Heart right ventricle (tissue), 16 donors: ENCODE measurements at places on chromosomes 13 and 19. TPM values are rescaled to one million over a fixed set of nuclear protein-coding genes. Genes with fewer than 3 reads are reported as not detected.
A peak's percentile ranks its signal among the peaks of the same experiment; 100 is the strongest.

DNA sequence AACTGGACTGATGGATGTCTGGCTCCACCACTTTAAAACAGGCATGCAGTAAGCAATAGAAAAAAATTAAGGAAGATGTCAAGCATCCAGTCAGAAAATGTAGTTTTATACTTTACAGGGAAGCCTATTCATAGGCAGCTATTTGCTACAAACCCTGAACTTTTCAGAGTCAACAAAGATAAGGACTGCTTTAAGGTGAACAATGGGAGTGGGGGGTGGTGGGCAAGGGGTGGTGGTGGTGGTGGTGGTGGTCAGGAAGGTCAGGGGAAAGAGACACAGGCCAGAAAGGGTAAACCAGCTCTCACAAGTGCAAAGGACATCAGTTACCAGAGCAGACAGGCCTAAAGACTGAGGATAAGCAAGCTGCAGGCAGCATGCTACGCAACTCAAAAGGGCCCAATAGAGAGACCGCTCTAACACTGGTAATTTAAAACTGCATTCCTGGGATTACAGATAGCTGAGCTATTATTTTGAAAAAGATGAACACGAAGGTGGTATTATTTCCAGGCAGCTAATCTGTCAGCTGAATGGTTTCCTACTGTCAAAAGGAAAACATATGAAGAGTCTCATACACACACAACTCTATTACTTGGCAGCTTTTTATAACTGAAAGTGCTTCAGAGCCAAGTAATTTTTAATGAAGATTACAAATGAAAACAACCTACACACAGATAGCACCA lies 14.8 kb downstream of the BRD4 start:
- no peak for DNase-seq
- no peaks in the 10 kb centered on the region for H3K36me3 ChIP-seq
- H3K27me3 ChIP-seq: no peaks in the 10 kb centered on the region
- H3K4me1 ChIP-seq: peaks cover 97% of the 10 kb centered on the region

- no peak overlapping the region for H3K4me3 ChIP-seq
- peaks cover 14% of the 10 kb centered on the region for H3K36me3 ChIP-seq
Measured at GRCh38 chr19:1066251-1066747, 668 bp upstream of the ARHGAP45 start.

DNA sequence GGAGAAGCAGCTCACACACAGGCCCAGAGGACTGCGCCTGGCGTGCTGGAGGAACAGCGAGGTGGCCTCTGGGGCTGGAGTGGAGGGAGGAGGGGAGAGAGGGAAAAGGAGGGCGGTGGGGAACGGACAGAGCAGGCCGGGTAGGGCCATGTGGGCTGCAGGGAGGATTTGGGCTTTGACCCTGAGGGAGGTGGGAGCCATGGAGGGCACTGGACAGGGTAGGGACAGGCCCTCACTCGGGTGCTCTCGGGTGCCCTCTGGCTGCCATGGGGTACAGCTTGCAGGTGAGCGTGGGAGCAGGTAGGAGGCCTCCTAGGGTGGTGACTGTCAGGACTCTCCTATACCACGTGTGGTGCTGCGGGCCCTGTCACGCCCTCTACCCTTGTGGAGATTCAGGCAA lies 22.8 kb downstream of the PLIN4 start:
- no peak overlapping the region for H3K27ac ChIP-seq
- H3K27me3 ChIP-seq: no peaks in the 10 kb centered on the region
- no peaks in the 10 kb centered on the region for H3K4me1 ChIP-seq
- H3K36me3 ChIP-seq: peaks cover 91% of the 10 kb centered on the region
- no peak for DNase-seq

DNA sequence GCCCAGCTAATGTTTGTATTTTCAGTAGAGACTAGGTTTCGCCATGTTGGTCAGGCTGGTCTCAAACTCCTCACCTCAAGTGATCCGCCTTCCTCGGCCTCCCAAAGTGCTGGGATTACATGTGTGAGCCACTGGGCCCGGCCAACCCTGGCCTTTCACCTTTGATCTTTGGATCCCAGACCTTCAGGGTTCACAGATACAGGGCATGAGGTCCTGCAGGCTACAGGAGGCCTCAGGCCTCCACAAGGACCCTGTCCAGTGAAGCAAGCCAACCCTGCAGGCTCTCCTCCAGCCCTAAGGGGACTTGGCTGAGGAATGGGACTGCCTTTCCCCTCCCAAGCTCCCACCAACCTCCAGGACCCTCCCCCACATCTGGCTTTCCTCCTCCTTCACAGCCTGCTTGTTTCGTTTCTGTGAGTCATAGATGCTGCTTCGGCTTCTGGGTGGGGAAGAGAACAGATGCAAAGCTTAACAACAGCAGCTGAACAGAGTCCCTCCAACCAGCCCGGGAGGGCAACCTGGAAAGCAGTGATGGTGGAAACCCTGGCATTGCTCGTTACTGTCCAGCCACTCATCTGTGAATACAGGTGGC lies 11.8 kb downstream of the ARHGEF18 start:
- DNase-seq: no peak
- H3K36me3 ChIP-seq: no peaks in the 10 kb centered on the region
- H3K27me3 ChIP-seq: no peaks in the 10 kb centered on the region
- H3K4me1 ChIP-seq: no peaks in the 10 kb centered on the region
- no peak overlapping the region for H3K4me3 ChIP-seq
- no peak overlapping the region for H3K27ac ChIP-seq

GRCh38 chr13:31224963-31225559 lies 25.3 kb downstream of the B3GLCT start:
- DNase-seq: no peak
- H3K27me3 ChIP-seq: no peaks in the 10 kb centered on the region
- no peak overlapping the region for H3K4me3 ChIP-seq
- H3K27ac ChIP-seq: peak overlapping the region; percentile 56

- peaks cover 4% of the 10 kb centered on the region for H3K4me1 ChIP-seq
- H3K4me3 ChIP-seq: no peak overlapping the region
- H3K27ac ChIP-seq: no peak overlapping the region
- H3K36me3 ChIP-seq: no peaks in the 10 kb centered on the region
Measured at GRCh38 chr19:45947926-45948325, 25.7 kb downstream of the NOVA2 start.

GRCh38 chr19:55346725-55347441 lies 7.2 kb downstream of the KMT5C start:
- no peak overlapping the region for H3K27ac ChIP-seq
- peaks cover 31% of the 10 kb centered on the region for H3K36me3 ChIP-seq
- DNase-seq: no peak
- H3K4me1 ChIP-seq: no peaks in the 10 kb centered on the region
- peaks cover 20% of the 10 kb centered on the region for H3K27me3 ChIP-seq

DNA sequence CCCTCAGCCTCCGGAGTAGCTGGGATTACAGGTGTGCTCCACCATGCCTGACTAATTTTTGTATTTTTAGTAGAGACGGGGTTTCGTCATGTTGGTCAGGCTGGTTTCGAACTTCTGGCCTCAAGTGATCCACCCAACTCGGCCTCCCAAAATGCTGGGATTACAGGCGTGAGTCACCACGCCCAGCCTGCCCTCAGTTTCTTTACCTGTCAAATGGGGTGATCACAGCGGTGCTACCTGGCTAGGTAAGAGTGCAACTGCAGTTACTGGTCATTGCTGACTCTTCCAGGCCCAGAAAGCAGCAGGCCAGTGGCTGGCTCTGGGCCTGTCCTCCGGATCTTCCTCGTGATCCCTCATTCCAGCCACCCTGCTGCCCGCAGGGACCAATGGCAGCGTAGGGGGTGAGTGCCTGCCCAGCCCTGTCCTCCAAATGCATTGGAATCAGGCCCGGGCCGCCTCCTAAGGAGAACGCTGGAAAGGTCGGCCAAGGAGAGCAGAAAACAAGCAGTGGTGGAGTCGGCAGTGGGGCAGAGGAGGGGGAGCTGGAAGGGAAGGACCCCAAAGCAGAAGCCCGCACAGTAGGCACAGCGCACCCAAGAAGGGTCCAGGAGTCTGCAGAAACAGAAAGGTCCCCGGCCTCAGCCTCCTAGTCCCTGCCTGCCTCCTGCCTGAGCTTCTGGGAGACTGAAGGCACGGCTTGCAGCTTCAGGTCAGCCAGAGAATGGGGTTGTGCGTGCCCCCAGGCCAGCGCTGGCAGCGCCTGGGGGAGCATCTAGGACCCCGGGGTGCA lies 1.8 kb upstream of the SLC27A1 start:
- H3K27ac ChIP-seq: peak overlapping the region; percentile 82
- peak overlapping the region; percentile 83 for H3K4me3 ChIP-seq
- no peaks in the 10 kb centered on the region for H3K36me3 ChIP-seq
- peaks cover 37% of the 10 kb centered on the region for H3K4me1 ChIP-seq
- peak; percentile 84 for DNase-seq

DNA sequence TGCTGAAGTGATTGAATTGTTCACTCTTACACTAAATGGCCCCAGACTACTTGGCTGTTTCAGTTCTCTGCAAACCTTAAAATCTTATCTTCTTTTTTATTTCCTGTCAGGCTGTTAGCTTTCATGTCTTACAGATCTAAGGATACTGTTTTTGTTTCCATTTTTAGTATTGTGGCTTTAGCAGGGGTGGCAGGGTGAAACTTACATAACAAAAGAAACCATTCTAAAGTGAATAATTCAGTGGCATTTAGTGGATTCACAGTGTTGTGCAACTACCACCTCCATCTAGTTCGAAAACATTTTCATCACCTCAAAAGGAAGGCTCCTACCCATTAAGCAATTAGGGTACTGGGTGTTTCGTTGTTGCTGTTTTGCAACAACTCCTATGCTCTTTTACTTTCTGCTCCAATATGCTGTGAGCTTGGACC lies 19.8 kb downstream of the TMEM272 start:
- no peak for DNase-seq
- H3K27me3 ChIP-seq: no peaks in the 10 kb centered on the region
- peaks cover 43% of the 10 kb centered on the region for H3K4me1 ChIP-seq
- no peak overlapping the region for H3K4me3 ChIP-seq

GRCh38 chr13:108957369-108958012 lies 328.1 kb downstream of the MYO16 start:
- no peaks in the 10 kb centered on the region for H3K36me3 ChIP-seq
- no peaks in the 10 kb centered on the region for H3K4me1 ChIP-seq
- no peak overlapping the region for H3K4me3 ChIP-seq
- H3K27ac ChIP-seq: no peak overlapping the region

- peak within 1 kb of the TSS; percentile 58 for H3K4me3 ChIP-seq
- H3K36me3 ChIP-seq: no peaks in the 10 kb centered on the region
- H3K27me3 ChIP-seq: no peaks in the 10 kb centered on the region
- peak within 1 kb of the TSS; percentile 33 for H3K27ac ChIP-seq
Measured at GRCh38 chr13:23433171-23434153, at the start of gene SACS. SACS (minus strand) TSS chr13:23433702; CDS start chr13:23411239, 22,463 bp downstream.

DNA sequence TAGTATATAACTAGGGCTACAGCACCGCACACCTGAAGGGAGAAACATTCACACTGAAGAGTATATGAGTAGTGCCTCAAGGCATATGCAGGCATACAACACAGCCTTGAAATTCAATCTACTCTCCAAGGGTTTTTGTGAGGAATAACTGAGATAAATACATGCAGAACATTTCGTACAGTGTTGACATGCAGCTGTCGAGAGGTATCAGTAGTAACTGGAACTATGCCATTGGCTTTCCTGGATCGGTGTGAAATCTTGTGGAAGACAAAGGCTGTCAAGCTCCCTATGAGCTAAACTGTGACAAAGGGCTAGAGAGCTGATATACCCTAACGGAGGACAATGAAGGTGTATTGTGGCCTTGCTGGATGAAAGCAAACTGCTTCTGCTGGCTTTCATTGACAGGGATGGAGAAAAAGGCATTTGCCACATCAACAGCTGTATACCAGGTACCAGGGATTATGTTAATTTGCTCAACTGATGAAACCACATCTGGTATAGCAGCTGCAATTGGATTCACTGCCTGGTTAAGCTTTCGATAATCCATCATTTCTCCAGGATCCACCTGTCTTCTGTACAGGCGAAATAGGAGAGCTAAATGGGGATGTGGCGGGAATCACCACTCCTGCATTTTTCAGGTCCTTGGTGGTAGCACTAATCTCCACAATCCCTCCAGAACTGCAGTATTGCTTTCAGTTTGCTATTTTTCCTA lies 16.3 kb downstream of the MTRF1 start:
- no peak overlapping the region for H3K4me3 ChIP-seq
- no peak for DNase-seq
- peaks cover 44% of the 10 kb centered on the region for H3K36me3 ChIP-seq
- no peaks in the 10 kb centered on the region for H3K27me3 ChIP-seq
- no peak overlapping the region for H3K27ac ChIP-seq
- no peaks in the 10 kb centered on the region for H3K4me1 ChIP-seq

DNA sequence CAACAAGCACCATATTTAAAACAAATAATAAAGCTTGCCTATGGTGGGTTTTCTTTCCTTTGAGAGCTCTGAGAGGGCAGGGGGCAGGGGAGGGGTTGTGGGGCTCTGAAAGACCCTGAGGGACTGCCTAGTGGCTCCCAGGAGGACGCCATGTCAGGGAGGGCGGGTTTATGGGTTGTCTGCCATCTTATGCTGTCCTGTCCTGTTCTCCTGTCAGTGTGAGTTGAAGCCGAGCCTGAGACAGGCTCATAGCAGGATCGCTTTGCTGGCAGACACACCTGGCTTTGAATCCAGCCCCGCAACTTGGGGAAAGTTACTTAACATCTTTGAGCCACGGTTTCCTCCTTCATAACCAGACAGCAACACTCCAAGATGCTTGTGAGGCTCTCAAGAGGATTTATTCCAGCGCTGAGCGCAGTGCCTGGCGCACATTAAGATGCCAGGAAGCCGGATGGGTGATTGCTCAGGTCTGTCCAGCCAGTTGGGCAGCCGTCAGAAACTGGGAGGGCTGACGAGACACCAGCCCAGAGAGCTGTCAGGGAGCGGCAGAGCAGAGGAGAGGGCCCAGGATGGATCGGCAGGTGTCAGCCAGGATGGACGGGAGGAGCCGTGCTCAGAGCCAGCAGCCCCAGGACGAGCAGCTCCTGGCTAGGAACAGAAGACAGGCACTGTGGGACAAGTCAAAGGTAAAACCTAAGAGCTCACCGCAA lies 36.8 kb upstream of the C1QTNF9 start:
- H3K27ac ChIP-seq: peak overlapping the region; percentile 88
- no peak for DNase-seq
- peaks cover 4% of the 10 kb centered on the region for H3K4me1 ChIP-seq
- H3K36me3 ChIP-seq: no peaks in the 10 kb centered on the region
- H3K27me3 ChIP-seq: no peaks in the 10 kb centered on the region

ABCC4 gene
- total RNA-seq: 5.7 TPM

NCAN gene
- not detected for total RNA-seq

CYP2F1 gene
- total RNA-seq: not detected

KCNJ14 gene
- total RNA-seq: 0.13 TPM

LRRC63 gene
- total RNA-seq: not detected

ZIK1 gene
- 3.7 TPM for total RNA-seq

LYL1 gene
- 7.6 TPM for total RNA-seq

CLDN10 gene
- not detected for total RNA-seq
